CD8-positive, alpha-beta memory T cell (primary cell): ENCODE measurements at places on chromosomes 2 and 18.

DNA sequence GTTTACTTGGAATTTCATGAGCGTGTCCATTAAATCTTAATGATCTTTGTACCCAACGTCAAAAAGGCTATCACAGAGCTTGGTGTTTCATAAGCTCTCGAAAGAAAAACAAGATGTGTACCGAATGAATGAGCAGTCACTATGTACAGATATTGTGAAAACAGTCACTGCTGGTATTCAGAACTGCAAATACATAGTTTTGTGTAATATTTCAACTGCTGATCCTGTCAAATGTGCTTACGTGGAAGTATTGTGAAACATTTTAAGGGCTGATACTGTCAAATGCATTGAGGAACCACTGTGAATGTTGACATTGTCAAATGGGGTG, 184.2 kb upstream of the KLHL29 start:
- DNase-seq = no peak

GRCh38 chr2:172231508-172231907, 128.8 kb upstream of the DLX2 start:
- no peak for DNase-seq

GRCh38 chr2:100215371-100215770, 73.0 kb upstream of the AFF3 start:
- no peak for DNase-seq

DNA sequence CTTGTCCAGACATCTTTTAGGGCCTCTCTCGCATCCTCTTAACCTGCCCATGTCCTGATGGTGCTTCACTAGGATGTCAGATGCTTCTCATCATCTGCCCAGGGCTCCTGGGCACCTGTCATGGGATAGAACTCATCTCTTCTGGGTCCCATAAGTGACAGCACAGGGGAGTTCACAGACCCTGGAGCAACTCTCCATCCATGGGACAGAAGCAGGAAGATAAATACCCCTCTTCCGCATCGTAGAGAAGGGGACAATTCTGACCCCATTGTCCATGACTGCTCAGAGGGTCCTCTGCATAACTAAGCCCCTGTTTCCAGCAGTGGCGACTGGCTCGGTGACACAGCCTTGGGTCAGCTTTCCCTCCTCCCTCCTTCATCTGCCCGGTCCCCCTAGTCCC, 82.3 kb downstream of the TWIST2 start:
- no peak for DNase-seq

GRCh38 chr2:217801115-217801531, 201.7 kb downstream of the TNS1 start:
- no peak for DNase-seq

DNA sequence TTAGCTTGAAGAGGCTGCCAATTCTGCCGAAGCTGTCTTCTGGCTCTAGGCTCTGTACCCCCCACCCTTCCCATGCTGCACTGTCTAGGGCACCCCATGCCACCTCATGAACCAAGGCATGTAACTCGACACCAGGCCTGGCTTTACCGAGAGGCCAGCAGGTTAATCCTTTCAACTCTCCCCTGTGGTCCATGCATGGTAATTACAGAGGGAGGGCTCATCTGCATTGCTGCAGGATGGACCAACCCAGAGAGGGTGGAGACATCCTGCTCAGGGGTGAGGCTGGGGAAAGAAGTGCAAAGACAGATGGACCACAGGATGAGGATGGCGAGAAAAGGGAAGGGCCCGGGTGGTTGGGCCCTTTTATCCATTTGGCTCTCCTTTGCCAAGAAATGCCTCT, 65.8 kb downstream of the KCTD1 start:
- DNase-seq = no peak

GRCh38 chr2:128644718-128645256, 326.1 kb upstream of the HS6ST1 start:
- no peak for DNase-seq

- DNase-seq = no peak
Observed at GRCh38 chr2:196944570-196944969, 18.1 kb upstream of the PGAP1 start.

- DNase-seq = no peak
Observed at GRCh38 chr18:47254341-47254939, 3.0 kb upstream of the SKOR2 start.

- no peak for DNase-seq
Observed at GRCh38 chr2:32699151-32699550, 71.3 kb downstream of the TTC27 start.

GRCh38 chr2:129923265-129924091, 56.0 kb upstream of the RAB6C start:
- DNase-seq = no peak

DNA sequence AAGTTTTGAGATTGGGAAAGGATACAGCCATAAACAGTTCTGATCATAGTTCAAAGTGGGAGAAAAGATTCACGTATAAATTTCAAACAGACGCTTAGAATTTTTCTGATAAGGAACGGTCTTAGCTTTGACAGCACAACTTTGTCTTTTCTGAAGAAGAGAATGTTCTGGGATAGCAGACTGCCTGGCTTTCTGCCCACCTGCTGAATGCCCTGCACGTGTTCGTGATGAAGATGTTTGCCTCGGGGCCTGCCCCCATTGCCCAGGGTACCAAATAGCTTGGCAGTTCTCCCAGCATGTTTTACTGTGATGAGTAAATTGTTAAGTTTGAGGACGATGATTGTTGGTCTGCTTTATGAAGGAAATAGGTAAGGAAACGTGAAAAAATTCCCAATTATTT, 4.6 kb downstream of the MRPL33 start:
- no peak for DNase-seq

GRCh38 chr18:45521777-45522176, 93.5 kb upstream of the SLC14A2 start:
- no peak for DNase-seq

DNA sequence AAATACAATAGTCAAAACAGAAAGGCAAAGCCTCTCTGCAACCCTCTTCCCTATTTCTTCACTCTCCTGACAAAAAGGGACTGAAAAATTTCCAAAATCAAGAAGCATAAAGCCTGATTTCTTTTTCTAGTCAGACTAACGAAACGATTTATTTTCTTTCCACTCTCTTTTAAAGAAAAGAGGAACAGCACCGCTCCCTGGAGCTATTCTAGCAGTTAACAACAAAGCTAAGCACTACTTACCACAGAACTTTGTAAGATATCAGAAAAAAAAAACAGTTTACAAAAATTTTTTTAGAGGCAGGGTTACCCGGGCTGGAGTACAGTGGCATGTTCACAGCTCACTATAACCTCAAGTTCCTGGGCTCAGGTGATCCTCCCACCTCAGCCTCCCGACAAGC, 14.4 kb upstream of the FHL2 start:
- DNase-seq = no peak

GRCh38 chr2:234978466-234979203, 26.8 kb downstream of the SH3BP4 start:
- no peak for DNase-seq

DNA sequence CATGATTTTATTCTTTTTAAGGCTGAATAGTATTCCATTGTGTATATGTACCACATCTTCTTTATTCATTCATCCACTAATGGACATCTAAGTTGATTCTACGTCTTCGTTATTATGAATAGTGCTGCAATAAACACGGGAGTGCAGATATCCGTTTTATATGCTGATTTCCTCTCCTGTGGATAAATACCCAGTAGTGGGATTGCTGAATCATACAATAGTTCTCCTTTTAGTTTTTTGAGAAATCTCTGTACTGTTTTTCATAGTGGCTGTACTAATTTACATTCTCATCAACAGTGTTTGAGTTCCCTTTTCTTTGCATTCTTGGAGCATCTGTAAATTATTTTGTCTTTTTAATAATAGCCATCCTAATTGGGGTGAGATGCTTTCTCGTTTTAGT, 114.5 kb downstream of the RGPD3 start:
- no peak for DNase-seq

DNA sequence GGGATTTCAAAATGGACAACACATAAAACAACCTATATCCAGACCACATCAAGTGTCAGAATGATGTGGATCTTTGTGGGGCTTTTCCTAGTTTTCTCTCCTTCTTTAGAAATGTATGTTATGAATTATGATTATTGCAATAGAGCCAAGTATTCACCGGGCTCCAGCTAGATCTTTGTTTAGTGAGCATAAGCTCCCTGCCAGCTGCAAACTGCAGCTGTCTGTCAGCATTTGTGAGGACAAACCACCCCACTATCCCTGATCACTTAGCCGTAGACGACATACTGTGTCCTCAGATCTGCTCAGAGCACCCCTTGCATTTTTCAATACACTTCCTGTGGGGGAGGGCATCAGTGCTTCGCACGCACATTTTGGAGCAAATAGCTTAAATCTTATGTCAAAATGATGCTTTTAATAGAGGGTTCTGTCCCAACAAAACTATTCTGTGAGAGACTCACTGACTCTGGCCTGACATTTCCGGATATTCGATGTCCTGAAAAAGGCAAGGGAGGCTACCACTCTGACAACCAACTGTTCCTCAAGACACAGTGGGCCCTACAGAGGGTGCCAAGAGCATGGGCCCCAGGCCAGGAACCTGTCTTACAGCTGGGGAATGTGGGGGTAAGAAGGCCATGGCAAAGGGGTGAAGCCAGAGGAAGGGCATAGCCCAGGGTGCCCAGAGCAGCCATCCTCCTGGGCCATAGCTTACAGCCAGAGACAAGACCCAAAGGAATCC, 346.0 kb downstream of the ARHGAP15 start:
- DNase-seq = no peak

- DNase-seq = no peak
Observed at GRCh38 chr2:217849154-217849975, 153.4 kb downstream of the TNS1 start.

DNA sequence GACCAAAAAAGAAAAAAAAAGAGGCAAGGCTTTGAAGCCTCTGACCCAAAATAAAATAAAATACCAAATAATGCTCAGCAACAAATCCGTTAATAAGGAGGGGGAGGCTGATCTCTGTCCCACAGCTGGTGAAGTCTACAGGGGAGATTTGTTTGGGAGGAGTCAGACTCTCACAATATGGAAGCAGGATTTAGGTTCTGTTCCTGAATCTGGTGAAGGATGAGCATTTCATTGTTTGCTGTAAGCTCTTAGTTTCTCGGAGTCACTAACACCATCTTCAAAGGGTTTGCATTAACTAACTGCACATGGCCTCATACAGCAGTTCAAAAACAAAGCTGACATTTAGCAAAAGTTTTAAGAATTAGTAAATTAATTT, 339.4 kb upstream of the TNP1 start:
- no peak for DNase-seq

DNA sequence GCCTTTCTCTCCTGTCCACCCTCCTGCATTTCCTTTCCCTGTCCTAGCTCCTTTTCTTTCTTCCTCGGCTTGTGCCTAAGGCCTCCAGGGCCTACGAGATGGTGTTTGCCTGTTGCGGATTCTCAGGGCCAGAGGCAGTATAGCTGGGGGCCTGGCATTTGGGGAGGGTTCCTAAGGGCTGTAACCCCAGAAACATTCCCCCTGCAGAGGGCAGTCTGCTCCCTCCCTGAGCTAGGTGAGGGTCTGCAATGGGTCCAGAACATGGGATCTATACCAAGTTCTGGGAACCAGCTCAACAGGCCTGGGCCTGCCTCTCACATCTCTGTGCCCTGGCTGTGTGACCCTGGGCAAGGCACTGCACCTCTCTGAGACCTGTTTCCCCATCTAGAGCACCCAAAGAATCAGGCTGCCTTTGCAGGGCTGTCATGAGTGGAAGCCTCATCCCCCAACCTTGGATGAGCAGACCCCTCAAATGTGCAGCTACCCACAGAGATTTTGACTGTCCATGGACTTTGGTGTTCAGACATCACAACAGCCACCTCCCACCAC, 97.5 kb downstream of the GLI2 start:
- no peak for DNase-seq

- DNase-seq = no peak
Observed at GRCh38 chr2:79082987-79083386, 4.8 kb downstream of the REG1B start.

- no peak for DNase-seq
Observed at GRCh38 chr2:104923665-104924064, 69.8 kb downstream of the POU3F3 start.

DNA sequence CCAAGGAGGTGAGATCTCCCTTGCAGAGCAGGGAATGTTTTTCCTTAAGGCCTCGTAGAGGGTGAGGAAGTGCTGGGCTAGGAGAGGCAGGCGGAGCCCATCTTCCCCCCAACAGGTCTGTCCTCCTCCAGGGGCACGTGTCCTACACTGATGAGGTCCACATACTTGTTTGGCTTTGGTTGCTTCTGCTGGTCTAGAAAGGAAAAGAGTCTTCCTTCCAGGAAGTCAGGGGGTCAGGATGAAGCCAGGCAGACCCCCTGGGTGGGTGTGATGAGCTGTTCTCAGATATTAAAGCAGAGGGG, 6.0 kb downstream of the SH3BP4 start:
- DNase-seq = no peak

DNA sequence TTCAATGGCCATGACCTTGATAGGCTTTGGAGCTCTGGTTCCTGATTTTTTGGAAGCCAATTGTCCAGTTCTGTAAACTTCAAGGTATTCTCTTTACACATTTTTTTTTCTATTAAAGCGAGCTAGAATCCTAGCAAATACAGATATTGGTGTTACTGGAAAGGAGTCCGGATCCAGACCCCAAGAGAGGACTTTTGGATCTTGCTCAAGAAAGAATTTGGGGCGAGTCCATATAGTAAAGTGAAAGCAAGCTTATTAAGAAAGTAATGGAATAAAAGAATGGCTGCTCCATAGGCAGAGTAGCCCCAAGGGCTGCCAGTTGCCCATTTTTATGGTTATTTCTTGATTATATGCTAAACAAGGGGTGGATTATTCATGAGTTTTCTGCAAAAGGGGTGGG, 45.1 kb downstream of the CD8B2 start:
- no peak for DNase-seq

GRCh38 chr18:50194631-50195532, at the start of gene MYO5B:
MYO5B (minus strand) TSS chr18:50195147; CDS start chr18:50194793, 354 bp downstream.
- DNase-seq = no peak

GRCh38 chr2:25132299-25132635, 36.1 kb downstream of the POMC start:
- no peak for DNase-seq

- DNase-seq = no peak
Observed at GRCh38 chr18:24875286-24875685, 414.8 kb downstream of the HRH4 start.

DNA sequence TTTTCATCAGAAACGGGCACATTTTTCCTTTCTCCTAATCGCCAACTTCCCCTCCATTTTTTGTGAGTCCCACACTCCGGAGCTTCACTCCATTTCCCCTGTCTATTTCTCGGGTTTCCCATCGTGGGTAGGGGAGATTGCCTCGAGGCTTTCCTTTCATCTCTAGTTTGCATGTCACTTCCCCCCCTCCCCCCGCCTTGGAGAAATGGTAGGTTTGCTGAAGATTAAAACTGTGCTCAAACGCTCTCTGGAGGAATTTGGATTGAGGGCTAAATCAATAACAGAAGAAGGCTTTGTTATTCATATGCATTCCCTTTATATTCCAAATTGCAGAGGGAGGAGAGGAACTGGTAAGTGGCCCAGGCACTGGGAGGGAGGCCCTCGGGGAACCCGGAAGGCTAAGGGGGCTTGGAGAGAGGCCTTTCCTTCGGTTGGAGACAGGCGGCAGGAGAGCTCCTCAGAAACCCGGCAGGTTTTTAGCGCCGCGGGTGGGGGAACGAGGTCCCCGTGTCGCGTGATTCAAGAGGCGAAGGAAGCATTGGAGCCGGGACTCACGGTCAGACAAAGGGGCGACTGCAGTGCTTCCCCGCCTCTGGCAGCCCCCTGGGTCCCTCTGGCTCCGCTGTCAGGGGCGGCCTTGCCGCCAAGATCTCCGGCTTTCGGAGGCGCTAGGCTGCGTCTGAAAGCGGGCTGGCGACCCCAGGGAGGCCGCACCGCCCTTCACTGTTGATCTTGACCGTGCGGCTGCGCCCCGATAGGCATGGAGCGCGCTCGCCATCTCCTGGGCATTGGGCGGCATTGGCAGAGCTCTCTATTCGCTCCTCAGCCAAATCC, 2.4 kb upstream of the HOXD12 start:
- DNase-seq = peak; percentile 62

GRCh38 chr2:85326406-85327159, 1.2 kb downstream of the TGOLN2 start:
- peak; percentile 58 for DNase-seq
